ENCODE measurements at places on chromosomes 4 and X.

DNA sequence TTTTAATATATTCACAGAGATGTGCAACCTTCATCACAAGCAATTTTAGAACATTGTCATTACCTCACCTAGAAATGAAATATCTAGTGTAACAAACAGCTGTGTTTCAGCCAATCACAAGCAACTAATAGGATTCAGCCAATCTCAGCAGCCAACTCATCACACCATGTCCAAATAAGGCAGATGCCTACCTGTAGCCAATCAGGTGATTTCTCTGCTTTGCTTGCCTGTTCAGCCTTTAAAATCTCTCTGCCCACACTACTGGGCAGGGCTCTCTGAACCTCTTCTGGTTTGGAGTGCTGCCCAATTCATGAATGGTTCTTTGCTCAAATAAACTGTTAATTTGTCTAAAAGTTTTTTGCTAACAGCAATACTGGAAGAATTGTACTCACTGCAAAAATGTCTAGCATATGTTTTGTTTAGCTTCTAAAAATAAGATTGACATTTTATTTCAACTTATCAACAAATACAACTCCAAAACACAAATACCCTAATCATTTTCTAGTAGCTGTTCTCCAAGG, 52.4 kb upstream of the IGFBP7 start:
- DNase-seq: no peak

- no peak for DNase-seq
Observed at GRCh38 chrX:49040376-49040955, 2.7 kb downstream of the TFE3 start.

DNA sequence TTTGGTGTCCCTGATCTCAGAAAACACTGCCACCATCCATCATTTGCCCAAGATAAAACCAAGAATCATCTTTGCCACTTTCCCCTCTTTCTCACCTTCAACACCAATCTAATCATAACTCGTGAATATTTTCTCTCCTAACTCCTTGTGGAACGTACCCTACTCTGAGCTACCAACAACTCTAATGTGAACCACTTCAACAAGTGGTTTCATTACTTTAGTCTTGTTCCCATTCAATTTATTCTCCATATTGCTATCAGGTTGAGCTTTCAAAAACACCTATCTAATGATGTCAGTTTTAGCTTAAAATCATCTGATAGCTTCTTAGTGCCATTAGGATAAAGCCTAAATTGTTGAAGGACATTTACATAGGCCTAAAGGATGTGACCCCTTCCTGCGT, 39.8 kb upstream of the CXorf38 start:
- DNase-seq: no peak

DNA sequence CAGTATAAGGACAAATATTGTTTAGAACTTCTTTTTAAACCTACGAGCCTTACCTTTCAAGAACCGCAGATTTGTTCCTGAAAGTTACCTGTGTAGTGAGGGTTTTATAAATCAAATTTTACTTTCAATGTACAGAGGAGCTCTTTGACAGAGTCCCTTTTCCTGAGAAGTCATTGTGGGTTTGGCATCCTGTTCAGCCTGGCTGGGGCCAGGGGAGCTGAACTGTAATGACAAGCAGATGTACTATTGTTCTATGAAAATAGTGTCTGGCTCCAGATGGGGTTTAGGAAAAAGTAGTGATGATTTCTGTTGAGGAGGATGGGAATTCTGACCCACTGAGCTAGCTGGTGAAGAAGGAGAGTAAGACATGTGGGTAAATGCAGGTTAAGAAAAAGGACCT, 196.2 kb upstream of the PGRMC2 start:
- no peak for DNase-seq
